ENCODE measurements at places on chromosomes 7 and 10.

GRCh38 chr10:98378722-98379121, 36.3 kb downstream of the PYROXD2 start:
- no peak for DNase-seq

DNA sequence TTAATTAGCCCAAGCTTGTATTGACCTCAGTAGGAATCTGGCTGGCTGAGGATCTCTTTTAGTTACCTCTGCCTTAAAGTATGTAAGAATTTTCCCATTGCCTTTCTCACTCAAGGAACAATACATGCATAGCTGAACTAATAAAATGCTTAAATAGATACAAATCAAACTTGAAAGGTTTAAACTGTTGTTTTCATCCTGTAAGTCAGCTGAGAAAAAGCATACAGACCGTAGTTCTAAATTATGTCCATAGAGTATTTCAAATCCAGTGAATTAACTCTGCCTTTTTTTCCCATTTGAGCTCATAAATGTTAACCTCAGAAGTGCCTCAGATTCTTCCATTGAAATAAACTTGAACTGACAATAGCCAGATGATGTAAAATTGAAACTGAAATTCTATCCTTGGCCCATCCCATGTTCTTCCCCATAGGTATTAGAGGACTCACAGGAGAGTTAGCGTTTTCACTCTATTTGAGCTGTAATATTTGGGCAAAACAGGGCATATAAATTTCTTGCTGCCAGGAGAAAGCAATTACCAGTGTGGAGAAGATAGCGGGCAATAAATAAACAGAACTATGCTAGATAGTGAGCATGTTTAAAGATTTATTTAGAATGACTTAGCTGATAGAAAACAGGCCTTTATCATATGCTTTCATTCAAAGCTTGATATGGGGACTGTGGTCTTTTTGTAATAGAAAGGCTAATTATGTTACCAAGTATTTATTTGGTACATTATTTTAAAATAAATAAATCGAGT, 163.7 kb downstream of the WNT2 start:
- DNase-seq = no peak

- DNase-seq = no peak
These were observed 8.6 kb downstream of the PRKG1 start for GRCh38 chr10:51082857-51083256.

DNA sequence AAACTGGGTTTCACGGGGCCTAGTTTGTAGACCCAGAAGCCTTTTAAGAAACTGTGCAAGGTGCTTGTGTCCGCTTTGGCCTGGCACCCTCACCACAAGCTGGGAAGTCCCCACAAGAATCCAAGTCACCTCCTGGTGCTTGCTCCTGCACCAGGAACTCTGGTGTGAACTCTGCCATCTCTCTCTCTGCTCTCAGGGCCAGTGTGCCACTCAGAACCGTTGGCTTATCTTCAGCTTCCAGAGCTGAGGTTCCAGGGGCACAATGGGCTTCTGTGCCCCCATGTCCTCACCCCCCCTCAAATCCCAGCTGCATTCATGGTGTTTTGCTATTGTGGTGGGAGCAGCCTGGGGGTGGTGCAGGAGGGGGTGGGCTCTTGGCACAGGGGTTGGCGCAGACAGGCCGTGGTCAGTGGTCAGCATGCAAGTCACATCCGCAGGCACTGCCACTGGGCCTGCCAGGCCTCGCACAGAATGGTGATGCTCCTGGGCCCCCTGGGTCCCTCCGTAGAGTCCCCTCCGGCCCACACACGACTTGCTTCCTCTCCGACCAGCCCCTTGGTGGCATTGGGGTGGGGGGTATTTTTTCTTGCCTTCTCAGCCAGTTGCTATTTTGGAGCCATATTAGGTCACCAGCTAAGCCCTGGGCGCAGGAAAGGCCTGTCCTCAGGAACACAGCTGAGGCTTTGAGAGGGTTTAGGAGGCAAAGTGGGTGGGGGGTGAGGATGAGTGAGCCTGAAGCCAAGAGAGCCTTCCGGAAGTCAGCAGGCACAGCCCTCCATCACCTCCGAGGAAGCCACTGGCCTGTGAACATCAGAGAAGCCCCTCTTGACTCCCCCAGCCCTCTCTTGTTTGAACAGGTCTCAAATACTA, 3.0 kb downstream of the ZCCHC24 start:
- no peak for DNase-seq

- no peak for DNase-seq
These were observed 236.9 kb downstream of the REEP3 start for GRCh38 chr10:63758080-63758479.

DNA sequence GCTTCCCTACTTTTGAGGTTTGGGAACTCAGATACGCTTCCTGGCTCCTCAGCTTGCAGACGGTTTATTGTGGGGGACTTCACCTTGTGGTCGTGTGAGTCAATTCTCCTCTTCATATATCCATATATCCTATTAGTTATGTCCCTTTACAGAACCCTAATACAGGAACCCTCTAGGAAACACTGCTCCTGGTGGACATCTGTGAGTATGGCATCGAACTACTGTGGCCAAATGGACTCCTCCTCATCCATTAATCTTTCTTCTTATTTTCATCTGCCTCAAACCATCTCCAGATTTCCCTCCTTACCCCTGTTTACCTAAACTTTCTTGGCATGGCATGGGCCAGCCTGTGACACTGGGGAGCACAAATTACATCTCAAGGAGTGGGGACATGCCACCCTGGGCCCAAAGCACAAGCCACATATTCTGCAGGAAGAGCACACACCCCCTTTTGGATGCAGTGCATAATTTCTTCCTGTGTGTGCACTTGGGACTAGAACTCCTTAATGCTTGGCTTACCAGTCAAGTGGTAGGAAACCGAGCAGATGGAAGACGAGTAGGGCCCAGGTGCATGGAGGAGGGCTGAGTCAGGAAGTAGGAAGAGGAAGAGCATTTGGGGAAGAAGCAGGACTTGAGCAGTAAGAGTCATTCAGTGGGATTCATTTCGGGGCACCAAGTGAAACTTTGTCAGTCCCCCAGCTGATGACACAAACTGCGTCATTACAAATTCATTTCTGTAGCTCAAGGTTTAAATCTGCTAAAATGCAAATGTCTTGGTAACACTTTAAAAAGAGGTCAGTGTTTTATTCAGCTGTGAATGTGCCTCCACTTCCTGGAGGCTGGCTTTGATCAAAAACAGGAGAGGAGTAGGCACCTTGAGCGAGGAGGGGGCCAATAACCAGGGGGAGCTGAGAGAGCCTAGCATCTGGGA, 80.8 kb upstream of the PLXNA4 start:
- DNase-seq = no peak

GRCh38 chr7:24476227-24476626, 97.0 kb upstream of the PALS2 start:
- no peak for DNase-seq

GRCh38 chr7:15675379-15675778, 11.1 kb downstream of the MEOX2 start:
- DNase-seq = no peak
